ENCODE measurements at places on chromosomes 3 and 15.

GRCh38 chr3:170809007-170809974 is 60.7 kb downstream of the RPL22L1 start:
- peak; percentile 42 for DNase-seq

DNA sequence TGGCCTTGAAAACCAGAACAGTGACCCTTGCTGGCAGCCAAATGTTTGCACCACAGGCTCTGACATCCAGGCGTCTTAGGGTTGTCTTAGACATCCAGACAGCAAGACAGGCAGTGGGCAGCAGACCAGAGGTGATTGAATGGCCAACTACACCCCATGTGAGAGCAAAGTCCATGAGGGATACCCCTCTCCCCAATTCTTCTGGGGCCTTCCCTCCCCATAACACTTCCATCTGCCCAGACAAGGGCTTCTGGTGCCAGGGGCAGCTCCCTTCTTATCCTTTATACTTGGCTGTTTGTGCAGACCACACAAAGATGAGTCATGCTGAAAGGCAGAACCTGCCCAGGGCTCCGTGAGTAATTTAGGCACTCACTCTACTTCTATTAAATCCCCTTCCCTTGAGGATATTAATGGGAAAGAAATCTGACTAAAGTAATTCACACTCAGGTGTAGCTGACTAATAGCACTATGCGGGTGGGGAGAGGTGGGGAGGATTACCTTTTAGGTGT is 257.9 kb downstream of the UACA start:
- no peak for DNase-seq

- no peak for DNase-seq
These were observed 704.1 kb upstream of the SGO1 start for GRCh38 chr3:20890111-20890519.

DNA sequence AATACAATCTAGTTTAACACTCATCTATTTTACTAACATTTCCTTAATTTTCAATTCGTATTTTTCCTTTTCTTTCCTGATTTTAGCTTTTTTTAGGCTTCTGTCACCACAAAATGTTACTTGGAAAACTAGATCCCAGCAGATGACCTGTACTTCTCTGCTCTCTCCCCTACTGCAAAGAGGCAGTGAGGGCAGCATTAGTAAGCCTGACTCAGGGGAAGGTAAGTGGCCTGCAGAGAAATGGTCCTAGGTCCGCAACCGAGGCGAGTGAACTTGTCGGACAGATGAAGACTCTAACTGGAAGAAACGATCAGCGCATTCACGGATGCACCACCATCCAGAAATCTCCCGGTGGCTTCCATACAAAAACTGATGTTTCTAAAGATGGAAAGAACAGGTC is 20.4 kb downstream of the TMEM43 start:
- no peak for DNase-seq

DNA sequence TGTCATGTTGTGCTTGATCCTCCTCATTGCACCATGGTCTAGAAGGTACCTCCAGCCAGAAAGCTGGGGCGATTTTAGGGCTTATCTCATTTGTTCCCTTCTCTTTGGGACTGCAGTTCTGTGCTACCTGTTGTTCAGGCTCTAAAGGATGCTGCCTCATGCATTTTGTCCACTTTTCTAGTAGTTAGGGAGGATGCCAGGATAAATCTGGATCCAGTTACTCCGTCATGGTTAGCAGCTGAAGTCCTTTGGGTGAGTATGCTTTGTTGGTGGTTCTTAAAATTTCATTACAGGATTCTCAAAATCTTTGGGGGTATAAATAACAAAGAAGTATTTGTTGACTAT is 8.9 kb downstream of the AKAP13 start:
- DNase-seq: no peak

DNA sequence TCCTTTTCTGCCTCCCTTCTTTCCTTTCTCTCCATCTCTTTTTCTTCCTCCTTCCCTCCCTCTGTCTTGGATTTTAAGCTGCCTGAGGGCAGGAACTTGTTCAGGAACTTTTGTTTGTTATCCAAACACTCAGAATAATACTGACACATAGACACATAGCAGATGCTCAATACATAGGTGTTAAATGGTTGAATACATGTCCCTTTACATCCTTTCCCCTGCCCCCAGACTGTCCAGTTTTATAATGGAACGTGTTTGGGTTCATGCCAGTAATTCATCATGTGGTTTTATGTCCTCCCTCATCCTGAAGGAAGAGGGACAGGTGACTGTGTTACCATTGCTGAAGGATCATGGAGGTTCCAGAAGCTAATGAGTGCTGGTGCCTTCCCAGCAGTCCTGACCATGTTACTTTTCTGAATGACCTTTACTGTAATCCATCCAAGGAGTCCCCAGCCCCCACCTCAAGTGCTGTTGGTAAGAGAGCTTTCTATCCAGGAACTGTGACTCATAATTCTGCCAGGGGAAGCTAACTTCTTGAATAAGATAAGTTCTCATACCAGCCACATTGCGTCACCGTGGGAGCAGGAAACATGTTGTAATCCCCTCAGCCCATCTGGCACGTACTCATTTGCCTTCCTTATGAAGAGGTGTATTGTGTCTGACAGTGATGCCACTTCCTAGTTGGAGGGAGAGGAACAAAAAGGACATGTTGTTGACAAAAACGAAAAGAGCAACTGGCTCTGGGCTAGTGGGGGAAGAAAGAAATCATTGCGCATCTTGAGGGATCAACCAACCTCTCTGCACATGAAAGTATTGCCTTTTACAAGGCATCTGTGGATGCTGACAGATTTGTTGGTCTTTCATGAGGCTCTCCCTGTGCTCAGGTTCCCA is 52.4 kb downstream of the IL1RAP start:
- peak; percentile 13 for DNase-seq

- DNase-seq: no peak
These were observed 40.5 kb upstream of the B3GNT5 start for GRCh38 chr3:183212565-183212964.

- DNase-seq: no peak
These were observed 38.5 kb upstream of the RASGRP1 start for GRCh38 chr15:38602910-38603670.

DNA sequence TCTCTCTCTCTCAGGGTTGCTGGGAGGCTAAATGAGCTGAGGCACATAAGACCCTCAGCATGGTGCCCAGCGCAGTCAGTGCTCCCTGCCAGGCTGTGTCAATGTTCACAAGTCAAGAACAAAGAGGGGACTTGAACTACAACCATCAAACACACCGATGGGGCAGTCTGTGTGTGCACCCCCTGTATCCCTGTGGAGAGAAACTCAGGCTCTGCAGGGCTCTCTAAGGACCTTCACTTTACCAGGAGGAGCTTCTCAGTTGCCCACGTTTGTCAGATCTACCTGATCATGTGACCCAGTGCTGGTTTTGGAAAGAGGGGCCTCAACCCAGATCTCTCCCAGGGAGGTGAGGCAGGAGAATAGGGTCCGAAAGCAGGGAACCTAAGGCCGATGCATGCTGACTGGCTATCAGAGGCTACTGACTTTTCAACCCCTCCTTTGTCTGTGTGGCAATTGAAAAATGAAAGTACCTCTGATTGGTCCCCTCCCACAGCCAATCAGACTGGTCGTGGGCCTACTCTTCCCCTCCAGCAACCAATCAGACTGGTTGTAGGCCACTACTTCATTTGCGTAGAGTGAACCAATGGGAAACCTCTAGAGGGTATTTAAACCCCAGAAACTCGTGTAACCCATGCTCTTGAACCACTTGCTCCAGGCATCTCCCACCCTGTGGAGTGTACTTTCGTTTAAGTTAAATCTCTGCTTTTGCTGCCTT is 34.0 kb downstream of the RHCG start:
- peak; percentile 5 for DNase-seq

GRCh38 chr15:78264304-78265136 is at the start of gene DNAJA4:
Gene DNAJA4, plus strand, starts transcription at chr15:78264562. Its CDS starts 202 bp downstream, at chr15:78264764.
- DNase-seq: peak; percentile 48

DNA sequence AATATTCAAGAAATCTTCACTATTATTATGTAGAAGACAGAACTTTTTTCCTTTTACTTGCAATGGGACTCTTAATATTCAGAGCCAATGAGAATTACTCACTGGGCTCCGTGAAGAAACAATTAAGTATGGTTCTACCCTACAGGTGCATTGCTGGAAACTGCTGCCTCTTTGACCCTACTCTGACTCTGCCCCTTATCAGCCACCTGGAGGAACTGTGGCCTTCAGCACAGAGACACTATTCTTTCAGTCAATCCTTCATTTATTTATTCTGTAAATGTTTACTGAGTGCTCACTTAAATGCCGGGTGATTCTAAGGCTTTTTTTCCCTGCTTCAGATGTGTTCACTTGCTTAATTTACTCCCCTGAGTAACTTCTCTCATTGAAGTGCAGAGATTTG is 163.2 kb downstream of the SYNPR start:
- DNase-seq: no peak

DNA sequence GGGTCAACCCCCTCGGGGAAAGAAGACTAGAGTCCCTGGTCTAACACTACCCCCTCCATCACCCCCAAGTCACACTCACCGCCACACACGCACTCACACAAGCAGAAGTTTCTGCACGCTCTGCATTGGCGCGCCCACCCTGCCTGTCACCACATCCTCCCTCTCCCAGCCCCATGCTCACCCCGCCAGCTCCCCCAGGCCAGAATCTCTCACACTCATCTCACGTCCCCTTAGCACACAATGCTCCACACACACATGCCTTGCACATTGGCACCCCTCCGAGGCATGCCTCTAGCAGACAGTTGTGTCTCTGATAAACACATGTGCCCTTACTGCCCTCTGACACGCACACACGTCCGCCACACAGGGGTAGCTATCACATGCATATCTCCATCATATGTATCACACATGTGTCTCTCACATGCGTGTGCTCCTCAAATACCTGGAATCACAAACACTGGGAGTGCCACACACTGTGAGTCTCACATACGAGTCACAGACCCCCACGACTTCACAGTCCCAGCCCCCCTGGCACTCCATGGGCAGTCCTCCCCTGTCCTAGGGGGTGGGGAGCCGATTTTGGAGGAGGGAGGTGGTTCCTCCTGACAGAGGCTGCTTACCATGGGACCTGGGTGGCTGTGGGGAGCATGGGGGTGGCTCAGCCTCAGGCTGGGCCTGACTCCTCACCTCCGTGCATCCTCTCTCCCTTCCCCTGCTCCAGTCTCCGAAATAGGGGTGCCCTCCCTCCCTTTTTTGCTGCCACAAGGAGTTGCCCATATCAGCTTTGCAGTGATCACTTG is 898 bp downstream of the FBLN2 start:
- no peak for DNase-seq

GRCh38 chr3:22421589-22421988 is 670.6 kb upstream of the ZNF385D start:
- no peak for DNase-seq

GRCh38 chr3:197749315-197749600 is 425 bp upstream of the FYTTD1 start:
- no peak for DNase-seq

GRCh38 chr3:176469694-176470205 is 727.5 kb downstream of the TBL1XR1 start:
- DNase-seq: no peak

- no peak for DNase-seq
These were observed 1.4 kb downstream of the CIAO2A start for GRCh38 chr15:64092075-64092820.

DNA sequence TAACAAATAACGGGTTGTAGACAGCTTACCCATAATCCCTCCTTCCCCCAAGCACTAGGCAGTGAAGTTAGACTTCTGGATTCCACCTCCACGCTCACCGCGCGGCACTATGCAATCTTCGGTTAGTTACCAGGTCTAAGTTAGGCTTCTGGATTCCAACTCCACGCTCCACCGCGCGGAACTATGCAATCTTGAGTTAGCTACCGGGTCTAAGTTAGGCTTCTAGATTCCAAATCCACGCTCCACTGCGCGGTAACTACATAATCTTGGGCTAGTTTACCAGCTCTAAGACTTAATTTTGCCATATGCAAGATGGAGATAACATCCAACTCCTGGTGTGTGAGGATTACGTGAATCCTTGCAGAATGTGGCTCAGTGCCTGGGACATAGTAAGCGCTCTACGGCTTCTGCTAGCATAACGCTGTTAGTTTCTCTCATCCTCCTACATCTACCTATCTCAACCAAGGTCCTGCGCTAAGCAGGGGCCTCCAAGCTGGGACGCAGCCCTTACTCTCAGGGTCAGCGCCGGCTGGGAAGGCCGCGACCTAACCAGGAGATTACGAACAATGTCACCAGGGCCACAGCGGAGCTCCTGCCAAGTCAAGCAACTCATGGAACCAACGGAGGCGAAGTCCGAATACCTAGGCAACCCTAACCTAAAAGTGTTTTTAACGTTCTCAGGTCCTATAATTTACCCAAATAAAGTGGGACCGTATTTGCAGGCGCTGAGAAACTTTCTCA is 497 bp upstream of the RPLP1 start:
- no peak for DNase-seq

- DNase-seq: no peak
These were observed 396.4 kb downstream of the NLGN1 start for GRCh38 chr3:173793963-173794362.

GRCh38 chr3:175094344-175094743 is 235.2 kb downstream of the NAALADL2 start:
- no peak for DNase-seq

GRCh38 chr3:36332139-36332538 is 48.2 kb upstream of the STAC start:
- no peak for DNase-seq

All from substantia nigra (tissue), 51 donors.